ENCODE measurements at places on chromosomes 3 and 15.

DNA sequence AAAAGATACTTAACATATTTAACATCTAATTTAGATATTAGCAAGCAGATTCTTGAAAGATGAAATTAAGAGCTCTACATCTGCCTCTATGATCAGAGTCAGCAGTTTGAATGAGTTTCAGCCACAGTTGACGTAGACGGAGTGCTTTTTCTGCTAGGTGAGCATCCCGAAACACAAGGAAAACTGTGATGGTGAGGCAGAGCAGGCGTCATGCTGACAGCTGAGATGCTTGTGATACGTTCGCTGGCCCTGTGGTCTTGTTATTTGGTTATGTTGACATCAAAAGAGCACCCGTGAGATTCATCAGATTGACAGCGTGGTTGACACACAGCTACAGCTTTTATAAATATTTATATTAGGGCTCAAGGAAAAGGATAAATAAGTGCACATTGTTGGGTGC is 19.6 kb upstream of the GOLGA8B start:
- no peak for DNase-seq

- DNase-seq = no peak
Observed at GRCh38 chr3:44125882-44126281, 115.8 kb upstream of the TOPAZ1 start.

- DNase-seq = no peak
Observed at GRCh38 chr3:13863382-13863952, 16.4 kb downstream of the WNT7A start.

DNA sequence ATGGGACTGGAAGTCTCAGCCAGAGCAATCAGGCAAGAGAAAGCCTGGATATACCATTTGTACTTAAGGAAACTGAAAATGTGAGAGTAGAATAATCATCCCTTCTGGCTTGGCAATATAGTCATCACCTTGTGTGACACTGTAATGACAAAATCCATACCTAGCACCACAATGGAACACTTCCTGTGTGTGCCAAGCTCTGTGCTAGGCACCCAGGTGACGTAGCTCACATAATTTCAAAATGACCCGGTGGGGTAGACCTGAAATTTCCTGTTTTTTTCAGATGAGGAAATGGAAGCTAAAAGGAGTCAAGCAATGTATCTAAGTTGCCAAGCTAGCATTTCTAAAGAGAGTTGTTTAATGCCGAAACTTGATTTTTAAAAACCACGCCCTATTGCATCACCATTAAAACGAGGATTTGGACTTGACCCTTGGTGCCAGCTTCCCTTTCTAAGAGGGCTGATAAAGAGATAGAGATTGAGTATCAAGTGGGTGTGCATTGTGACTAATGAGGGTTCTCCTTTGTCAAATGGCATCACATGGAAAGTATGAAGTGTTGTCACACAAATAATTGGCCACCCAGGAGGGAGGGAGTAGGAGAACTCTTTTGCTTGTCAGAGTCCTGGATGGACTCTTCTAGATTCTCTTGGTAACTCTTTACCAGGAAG is 141.3 kb upstream of the PDZRN3 start:
- no peak for DNase-seq

DNA sequence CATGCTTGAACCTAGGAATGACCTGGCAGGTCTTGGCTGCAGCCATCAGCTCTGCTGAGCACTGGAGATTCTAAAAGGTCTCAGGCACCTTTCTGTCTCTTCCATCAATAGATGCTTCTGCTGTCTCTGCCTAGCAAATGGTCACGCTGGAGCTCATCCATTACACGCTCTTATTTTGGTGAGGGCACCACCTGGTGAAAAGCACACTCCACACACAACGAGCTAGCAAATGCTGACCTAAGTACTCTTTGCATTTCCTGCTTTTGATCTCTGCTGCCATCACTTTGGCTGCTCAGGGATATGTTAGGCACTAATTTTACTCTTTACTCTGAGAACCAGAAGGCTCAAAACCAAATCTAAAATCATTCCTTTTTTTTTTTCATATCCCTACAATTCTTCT is 91.3 kb downstream of the RAB11A start:
- no peak for DNase-seq

DNA sequence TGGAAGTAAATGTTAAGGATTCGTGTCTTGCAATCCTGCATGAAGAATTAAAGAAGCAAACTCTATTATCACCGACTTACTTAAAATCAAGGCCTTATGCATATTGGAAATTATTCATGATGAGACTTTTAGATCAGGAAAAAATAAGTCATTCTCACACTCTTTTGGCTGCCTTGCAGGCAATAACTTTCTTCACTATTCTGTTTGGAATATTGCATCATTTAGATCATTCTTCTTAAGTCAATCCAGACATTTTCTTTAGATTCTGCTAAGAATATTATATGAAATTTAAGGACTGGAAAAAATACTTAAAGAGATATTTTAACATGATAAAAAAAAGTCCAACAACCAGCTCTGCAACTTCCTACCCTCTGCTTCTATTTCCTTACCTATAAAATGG is 245.4 kb downstream of the LRRN1 start:
- DNase-seq = no peak

DNA sequence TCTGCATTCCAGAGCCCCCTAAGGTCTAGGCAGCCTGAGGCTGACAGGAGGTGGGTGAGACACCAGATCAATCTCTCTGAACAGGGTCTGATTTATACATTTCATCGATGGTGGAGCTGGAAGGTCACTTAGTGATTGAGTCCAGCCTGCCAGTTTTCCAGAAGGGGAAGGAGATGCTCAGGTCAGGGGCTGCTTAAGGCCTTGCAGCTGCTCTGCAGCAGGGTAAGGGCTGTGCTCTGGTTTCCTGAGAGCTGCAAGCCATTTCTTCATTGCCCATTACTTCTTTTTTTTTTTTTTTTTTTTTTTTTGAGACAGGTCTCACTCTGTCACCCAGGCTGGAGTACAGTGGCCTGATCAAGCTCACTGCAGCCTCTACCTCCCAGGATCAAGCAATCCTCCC is 10.7 kb downstream of the TADA3 start:
- DNase-seq = no peak

GRCh38 chr3:176574786-176575185 is 622.5 kb downstream of the TBL1XR1 start:
- DNase-seq = no peak

DNA sequence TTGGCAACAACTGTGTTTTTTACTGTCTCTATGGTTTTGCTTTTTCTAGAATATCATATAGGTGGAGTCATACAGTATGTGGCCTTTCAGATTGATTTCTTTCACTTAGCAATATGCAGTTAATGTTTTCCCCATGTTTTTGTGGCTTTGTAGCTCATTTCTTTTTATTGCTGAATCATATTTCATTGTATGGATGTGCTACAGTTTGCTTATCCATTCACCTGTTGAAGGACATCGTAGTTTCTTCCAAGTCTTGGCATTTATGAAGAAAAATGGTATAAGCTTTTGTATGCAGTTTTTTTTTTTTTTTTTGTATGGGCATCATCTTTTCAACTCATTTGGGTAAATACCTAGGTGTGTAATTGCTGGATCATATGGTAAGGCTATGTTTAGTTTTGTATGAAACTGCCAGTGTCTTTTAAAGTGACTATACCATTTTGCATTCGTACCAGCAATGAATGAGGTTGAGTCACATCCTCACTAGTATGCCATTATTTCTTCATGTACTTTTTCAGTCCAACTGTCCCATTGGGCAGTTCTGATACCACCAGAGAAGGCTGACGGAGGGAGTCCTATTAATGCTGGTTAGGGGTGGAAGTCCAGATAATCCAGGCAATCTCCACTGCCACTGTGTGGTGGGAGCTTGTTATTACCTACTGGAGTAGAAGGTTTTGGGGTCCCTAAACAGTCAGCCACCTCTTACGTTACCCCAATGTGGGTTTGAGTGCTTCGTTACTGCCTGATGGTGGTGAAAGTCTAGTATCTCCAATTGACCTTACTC is 210.5 kb downstream of the DOCK3 start:
- peak; percentile 22 for DNase-seq

DNA sequence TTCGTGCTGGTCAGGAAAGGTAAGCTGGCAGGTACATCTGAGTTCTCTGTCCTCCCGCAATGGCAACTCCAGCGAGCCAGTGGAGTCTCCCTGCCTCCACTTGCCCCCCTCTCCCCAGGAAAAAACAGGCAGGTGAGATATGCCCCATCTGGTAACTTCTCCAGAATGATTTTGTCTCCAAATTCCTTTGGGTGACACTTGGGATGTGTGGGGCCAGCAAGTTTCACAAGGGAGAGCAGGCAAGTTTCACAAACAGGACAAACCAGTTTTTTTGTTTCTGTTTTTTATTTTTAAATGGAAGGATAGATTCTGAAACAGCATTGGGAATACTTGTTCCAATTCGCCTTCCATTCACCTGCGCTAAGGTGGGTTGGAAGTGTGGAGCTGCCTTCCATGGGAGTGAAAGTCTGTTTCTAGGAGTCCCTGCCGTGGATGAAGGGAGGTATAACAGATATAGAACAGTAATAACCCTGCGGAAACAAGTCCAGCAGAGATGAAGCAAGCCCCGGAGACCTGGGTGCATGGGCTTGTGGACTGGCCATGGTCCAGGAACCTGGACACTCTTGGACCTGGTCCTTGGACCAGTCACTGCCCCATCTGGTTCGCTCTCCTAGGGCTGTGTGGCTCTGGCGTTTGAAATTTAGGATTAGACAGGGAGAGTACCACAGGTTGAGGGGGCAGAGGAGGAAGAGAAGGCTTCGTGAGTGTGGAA is 22.9 kb upstream of the KIF23 start:
- DNase-seq = no peak

DNA sequence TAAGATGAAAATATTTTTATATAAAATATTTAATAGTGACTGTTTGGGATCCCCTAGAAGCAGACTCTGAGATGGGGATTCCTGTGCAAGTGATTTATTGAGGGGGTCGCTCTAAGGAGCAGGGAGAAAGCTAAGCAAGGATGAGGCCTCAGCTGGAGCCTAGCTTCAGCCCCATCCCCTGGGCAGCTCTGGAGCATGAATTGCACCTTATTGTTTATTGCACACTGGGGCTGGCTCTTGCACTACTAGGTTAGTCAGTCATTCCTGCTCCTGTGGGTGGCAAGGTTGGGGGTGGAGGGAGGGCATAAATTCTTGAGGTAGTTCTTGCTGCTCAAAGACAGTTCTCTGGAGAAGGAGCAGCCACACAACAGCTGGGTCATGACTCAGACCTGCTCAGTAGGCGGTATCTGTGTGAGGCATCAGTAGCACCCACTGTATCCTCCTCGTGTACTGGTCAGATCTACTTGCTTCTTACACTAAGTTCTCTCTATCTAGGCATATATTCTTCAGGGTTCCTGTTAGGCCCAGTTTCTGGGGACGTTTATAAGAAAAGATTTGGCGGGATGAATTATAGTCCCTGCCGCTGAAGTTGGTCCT is 27.2 kb upstream of the TNFSF10 start:
- no peak for DNase-seq

DNA sequence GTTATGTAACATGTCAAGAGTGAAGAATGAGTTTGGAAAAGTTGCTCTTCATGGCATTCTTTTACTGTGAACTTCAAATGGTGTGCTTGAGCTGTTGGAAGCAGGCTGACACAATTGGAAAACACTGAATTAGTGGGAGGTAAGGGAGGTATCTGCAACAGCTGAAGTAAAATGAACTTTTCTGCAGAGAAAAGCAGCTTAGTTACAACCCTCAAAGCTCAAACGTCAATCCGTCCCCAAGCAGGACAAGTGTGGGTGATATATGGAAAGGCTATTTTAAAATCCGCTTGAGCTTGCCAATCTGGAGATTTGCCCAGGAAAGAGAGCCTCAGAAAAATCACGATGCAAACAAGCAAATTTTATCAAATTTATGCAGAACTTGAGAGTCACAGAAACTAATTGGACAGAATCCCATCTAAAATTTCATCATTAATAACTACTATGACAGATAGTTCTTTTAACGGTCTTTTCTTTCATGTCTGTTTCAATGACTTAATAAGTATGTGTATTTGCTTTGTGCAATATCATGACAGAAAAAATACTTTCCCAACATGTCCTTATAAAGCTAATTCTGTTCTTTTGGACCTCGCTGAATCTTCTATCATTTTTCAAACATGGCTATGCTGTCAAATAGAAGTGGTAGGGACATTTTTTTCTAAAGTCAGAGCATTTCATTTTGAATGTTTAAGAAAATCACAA is 266.6 kb upstream of the SLITRK3 start:
- DNase-seq = no peak

DNA sequence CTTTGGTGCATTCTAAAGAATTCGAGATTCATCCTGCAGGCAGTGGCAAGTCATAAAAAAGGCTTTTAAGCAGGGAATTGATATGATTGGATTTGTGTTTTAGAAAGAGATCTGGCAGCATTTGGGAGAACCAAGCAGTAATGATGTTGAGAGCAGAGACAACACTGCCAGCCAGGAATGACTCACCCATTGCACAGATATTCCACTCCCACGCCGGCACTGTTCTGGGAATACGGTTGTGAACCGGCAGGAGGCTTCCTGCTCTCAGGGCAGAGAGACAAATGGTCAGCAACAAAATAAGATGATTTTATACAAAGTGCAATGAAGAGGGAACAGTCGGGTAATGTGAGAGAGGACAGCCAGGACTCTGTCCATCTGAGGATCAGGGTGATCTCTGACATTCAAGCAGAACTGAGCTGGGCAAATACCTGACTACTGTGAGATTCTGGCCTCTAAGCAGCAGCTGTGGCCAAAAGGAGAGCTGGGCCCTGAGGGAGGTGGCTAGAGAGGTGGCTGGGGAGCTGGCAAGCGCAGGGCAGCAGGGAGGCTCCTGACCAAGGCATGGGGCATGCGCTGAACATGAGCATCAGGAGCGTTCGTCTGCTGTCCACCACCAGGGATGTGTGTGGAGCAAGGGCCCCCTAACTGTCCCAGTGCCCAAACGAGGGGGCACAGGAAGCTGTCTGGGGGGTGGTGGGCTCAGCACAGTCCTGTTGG is 56.1 kb upstream of the PLXNA1 start:
- DNase-seq = peak; percentile 60

DNA sequence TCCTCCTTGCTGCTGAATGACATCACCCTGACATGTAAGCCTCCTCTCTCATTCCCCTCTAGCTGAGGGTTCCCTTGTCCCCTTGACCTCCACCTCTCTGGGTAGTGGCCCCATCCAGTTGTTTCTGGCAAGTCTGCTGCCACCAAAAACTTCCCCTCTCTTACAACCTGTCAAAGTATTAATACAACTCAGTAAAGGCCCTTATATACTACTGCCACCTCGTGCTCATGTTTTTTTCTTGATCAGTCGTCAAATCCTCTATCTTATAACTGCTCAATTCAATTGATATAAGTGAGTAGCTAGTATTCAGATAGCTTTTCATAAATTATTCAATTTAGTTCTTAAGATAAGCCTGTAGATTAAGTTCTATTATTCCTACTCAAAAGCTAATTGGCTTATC is 249.6 kb downstream of the MBNL1 start:
- no peak for DNase-seq

DNA sequence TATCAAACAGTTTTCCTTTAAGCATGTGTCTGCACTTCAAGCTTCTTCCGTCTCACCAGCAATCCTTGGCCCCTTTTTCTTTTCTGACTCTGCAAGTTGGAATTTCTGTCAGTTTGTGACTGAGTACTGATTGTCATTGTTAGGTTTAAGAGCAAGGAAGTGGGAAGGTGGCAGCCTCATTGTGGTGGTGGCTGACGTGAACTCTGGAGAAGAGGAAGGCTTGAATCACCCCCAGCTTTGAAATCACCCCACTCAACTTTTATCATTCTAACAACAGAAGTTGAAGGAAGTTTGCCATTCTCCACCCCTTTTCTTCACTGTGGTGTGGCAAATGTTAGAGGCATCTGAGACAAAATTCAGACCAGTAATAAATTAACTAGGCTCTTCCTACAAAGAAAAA is 231.6 kb upstream of the AGTR1 start:
- no peak for DNase-seq
